ENCODE measurements at places on chromosomes 3 and 15.

DNA sequence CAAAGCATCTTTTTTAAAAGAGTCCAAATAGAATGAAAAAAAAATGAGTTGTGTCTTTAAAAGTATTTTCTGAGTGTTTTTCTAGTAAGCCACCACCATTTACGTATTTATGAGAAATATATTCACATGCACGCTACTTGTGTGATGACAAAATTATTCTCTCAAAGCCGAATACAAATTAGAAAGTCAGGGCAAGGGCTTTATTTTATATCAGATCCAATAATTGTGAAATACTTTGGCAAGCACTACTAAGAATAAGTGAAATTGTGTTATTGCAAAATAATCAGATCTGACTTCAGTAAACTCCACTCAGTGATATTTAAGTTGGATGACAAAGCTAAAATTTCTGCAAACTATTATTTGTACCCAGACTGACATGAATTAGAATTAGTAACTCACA is 589.3 kb upstream of the KCNMB2 start:
- no peak for DNase-seq

- DNase-seq: no peak
Measured at GRCh38 chr15:62115847-62116246, 49.1 kb downstream of the C2CD4A start.

DNA sequence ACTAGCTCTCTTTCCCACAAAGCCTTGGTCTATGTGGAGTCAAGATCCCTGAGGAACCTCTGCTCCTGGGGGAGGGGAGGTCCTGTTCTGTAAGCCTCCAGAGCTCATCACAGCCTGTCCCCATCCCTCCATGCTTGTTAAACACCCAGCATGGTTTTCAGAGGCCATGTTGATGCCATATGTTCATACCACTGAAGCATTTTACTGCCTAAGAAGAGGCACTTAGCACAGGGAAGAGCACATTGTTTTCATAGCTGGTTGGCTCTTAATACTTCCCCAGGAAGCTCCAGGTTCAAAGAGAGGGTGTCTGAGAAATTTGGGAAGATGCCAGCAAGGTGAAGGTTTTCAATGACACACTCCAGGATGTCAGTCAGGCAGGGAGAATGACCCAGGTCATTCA is 25.6 kb downstream of the CPNE4 start:
- DNase-seq: no peak

GRCh38 chr3:55270976-55271375 is 216.1 kb downstream of the WNT5A start:
- DNase-seq: no peak

DNA sequence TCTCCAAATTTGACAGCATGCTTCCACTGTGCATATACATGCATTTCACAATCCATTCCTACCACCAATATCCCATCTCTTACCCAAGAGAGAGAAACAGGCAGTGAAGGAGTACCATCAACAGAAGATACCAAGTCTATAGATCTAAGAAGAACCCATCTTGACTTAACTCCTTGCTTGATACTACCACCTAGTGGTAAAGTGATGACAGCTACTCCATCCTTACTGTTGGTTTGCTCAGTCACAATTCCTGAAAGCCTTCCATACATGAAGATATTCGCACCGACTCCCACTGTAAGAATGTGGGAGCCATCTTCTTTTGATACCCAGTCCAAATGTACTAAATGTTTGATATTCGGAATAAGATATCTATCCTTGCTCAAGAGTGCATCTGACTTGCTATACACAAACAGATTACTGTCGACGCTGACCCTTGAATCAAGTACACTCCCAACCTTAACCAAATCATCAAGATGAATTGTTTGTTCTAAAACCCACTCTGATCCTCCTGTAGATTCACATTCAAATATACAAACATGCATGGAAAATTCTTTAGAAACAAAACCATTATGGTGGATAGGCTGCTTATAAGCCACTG is 123.1 kb downstream of the DMXL2 start:
- DNase-seq: peak; percentile 40

DNA sequence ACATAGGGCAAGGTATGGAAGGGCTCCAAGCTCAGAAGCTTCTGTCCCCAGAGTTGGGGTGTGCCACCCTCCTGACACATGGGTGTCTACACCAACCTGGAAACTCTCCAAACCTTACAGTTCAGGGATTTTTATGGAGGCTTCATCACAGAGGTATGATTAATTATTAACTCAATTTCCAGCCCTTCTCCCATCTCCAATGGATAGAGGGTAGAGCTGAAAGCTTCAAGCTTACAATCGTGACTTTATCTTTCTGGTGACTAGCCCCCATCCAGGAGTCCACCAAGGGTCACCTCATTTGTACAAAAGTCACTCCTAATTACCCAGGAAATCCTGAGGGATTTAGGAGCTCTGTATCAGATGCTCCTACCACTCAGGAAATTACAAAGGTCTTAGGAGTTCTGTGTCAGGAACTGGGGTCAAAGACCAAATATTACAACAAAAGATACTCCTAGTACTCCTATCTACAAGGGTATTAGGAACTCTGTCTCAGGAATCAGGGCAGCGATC is 62.7 kb downstream of the TFDP2 start:
- DNase-seq: no peak

DNA sequence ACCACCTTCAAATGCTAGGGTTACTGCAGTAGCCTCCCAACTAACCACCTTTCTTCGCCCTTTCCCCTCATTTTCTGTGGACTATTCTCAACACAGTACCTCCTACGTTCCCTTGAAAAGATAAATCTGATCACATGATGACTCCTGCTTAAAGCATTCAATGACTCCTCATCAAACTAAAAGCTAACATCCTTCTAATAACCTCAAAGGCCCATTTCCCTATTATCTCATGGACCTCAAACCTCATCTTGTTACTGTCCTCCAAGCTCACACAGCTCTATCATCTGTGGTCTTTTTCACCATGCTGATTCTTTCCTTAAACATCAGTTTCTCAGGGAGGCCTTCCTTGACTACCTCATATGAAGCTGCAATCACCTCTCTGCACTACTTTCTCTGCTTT is 29.6 kb downstream of the GADL1 start:
- no peak for DNase-seq
